Brain (organoid and tissue), 16 donors: ENCODE measurements at places on chromosomes 7 and 10. TPM values are rescaled to one million over a fixed set of nuclear protein-coding genes. Genes with fewer than 3 reads are reported as not detected.

- DNase-seq: peak; percentile 2
Observed at GRCh38 chr10:90526721-90527120, 331.1 kb downstream of the HTR7 start.

DNA sequence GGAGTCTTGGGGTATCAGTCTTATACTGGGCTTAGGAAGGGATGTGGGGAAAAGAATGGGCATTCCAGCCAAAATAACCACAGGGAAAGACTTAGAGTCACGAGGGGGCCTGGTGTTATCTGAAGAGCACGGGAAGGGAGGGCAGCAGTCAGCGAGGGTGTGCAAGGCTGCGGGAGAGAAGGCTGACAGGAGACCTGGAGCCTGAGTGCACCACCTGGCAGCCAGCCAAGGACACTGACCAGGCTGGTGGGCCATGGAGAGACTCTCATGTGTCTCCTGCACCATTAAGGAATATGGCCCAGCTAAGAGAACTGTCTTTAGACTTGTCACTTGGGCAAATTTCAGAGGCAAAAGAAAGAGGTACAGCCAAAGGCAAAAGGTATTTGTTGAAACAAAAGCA, 69.6 kb downstream of the PKD1L1 start:
- DNase-seq: no peak

GRCh38 chr7:112157072-112157471, 49.1 kb downstream of the DOCK4 start:
- no peak for DNase-seq

- DNase-seq: no peak
Observed at GRCh38 chr7:45065031-45065995, 23.5 kb downstream of the NACAD start.

DNA sequence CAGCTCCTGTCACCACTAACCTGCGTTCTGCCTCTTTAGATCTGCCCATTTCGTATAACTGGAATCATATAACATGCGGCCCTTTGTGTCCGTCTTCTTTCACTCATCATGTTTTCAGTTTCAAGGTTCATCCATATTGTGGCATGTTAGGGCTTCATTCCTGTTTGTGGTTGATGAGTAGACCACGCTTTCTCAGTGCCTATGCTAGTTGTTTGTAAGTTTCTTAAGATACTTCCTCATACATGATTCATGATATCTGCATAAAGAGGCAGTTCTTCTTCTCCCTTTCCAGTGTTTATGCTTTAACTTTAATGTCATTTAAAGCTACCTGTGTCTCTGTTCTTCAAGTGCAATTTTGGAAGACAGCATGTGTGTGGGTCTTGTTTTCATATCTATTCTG, 79.5 kb upstream of the FAM20C start:
- DNase-seq: no peak

ANKRD1 gene
- not detected for polyA plus RNA-seq
